ENCODE measurements at places on chromosomes 13 and 19.
A peak's percentile ranks its signal among the peaks of the same experiment; 100 is the strongest.

DNA sequence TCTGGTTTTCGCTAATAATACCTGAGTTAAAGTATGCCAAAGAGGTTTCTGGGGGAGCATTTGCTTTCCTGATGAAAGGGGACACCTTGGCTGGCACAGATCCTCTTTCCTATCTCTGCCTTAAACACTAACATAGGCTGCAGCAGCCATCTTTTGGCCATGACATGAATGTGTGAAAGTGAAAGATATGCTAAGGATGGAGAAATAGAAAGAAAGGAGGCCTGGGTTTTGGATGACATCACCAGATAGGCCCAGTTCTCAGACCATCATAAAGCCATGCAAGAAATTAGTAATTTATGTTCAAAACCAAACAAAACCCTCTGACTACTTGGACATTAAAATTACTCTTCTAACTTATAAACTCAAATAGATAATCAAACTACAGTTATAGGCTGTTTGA lies 279.7 kb downstream of the COG6 start:
- no peaks in the 10 kb centered on the region for H3K36me3 ChIP-seq
- H3K27ac ChIP-seq: no peak overlapping the region
- no peak for DNase-seq
- no peaks in the 10 kb centered on the region for H3K4me1 ChIP-seq

DNA sequence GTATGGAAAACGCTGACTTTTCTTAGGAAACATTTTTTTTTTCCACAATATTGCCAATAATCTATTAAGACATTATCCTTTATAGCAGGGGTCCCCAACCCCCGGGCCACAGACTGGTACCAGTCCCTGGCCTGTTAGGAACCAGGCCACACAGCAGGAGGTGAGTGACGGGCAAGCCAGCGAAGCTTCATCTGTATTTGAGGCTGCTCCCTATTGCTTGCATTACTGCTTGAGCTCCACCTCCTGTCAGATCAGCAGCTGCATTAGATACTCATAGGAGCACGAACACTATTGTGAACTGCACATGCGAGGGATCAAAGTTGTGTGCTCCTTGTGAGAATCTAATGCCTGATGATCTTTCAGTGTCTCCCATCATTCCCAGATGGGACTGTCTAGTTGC lies 793.7 kb downstream of the SLITRK5 start:
- H3K4me1 ChIP-seq: no peaks in the 10 kb centered on the region
- H3K4me3 ChIP-seq: no peak overlapping the region
- no peaks in the 10 kb centered on the region for H3K36me3 ChIP-seq
- H3K27ac ChIP-seq: no peak overlapping the region

DNA sequence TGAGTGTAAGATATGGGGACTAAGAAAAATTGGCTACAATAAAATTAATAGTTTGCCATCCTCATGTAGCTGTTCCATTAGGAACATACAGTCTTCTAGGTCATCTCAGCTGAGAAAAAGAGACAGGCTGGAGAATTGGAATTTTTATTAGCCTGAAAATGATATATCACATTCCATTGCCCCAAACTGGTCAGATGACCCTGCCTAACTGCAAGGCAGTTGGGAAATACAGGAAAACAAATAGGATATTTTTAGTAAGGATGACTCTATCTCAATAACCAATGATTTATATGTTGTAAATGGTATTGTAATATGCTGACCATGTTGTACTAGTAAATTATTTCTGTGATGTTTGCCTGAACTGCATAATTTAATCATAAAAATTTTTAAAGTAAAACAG lies 673.8 kb downstream of the PCDH9 start:
- no peaks in the 10 kb centered on the region for H3K4me1 ChIP-seq
- no peak for DNase-seq
- H3K36me3 ChIP-seq: no peaks in the 10 kb centered on the region
- H3K27me3 ChIP-seq: no peaks in the 10 kb centered on the region
- H3K4me3 ChIP-seq: no peak overlapping the region

DNA sequence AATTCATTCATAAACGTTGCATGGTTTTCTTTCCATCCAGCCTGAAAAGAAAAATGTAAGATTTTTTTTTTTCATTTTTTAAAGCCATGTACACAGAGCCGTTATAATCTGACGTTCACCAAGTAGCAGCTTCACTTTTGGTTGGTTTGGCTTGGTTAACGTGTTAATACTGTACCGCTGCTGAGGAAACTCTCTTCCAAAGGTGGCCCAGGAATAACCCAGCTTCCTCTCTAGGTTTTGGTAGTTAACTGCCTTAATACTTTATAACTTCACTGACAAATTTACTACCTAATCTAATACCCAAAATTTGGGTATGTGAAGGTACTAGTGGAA lies 1.7 kb downstream of the INTS6 start:
- H3K27ac ChIP-seq: peak overlapping the region; percentile 97
- H3K36me3 ChIP-seq: peaks cover 20% of the 10 kb centered on the region
- H3K27me3 ChIP-seq: no peaks in the 10 kb centered on the region
- peak overlapping the region; percentile 97 for H3K4me3 ChIP-seq
- H3K4me1 ChIP-seq: no peaks in the 10 kb centered on the region

DNA sequence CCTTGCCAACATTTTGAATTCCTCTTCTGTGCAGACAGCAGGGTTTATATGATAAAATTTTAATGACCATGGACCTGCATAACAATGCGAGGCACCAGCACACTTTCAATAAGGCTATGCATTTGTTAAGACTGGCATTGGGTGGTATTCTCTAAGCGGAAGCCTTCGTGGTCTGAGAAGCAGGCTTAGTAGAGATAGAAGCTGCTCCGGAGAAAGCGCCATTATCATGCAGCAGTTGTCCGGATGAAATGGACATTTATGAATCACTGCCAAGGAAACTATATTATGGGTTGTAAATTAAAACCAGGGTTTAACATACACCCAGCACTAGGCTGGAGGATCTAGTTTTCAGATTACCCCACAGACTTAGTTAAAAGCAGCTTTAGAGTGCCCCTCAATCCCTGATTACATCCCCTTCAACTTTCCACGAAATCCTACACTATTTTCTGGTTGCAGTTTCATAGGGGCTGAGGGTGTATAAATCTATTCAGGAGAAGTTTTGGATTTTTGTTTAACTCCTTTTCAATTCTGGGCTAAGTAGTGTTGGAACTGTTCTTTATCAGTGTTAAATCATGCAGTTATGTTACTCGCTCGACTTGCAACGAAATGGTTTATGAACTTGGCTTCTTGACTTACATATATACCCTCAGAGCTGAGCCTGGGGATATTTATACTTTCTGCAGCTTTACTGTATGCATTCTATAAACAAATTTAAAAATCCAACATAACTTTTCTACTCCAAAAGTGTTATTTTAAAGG lies 193.3 kb downstream of the PCDH9 start:
- no peaks in the 10 kb centered on the region for H3K36me3 ChIP-seq
- H3K4me3 ChIP-seq: no peak overlapping the region
- no peaks in the 10 kb centered on the region for H3K27me3 ChIP-seq
- H3K4me1 ChIP-seq: no peaks in the 10 kb centered on the region
- no peak overlapping the region for H3K27ac ChIP-seq
- DNase-seq: no peak

GRCh38 chr19:11054628-11055027 lies 34.6 kb upstream of the LDLR start:
- no peak overlapping the region for H3K4me3 ChIP-seq
- H3K36me3 ChIP-seq: peaks cover 8% of the 10 kb centered on the region
- DNase-seq: no peak
- H3K27ac ChIP-seq: no peak overlapping the region
- no peaks in the 10 kb centered on the region for H3K4me1 ChIP-seq

All from tibial artery (tissue), 4 donors.